ENCODE measurements at places on chromosomes 6 and 20.
A peak's percentile ranks its signal among the peaks of the same experiment; 100 is the strongest.

GRCh38 chr6:152206072-152206818 lies 398.8 kb downstream of the ESR1 start:
- H3K27me3 ChIP-seq: no peaks in the 10 kb centered on the region
- no peaks in the 10 kb centered on the region for H3K4me1 ChIP-seq
- peaks cover 97% of the 10 kb centered on the region for H3K36me3 ChIP-seq
- H3K4me3 ChIP-seq: no peak overlapping the region

- peaks cover 10% of the 10 kb centered on the region for H3K4me1 ChIP-seq
- no peak overlapping the region for H3K27ac ChIP-seq
- H3K27me3 ChIP-seq: no peaks in the 10 kb centered on the region
- peak; percentile 59 for DNase-seq
Observed at GRCh38 chr6:170456334-170456733, 96.8 kb downstream of the PSMB1 start.

DNA sequence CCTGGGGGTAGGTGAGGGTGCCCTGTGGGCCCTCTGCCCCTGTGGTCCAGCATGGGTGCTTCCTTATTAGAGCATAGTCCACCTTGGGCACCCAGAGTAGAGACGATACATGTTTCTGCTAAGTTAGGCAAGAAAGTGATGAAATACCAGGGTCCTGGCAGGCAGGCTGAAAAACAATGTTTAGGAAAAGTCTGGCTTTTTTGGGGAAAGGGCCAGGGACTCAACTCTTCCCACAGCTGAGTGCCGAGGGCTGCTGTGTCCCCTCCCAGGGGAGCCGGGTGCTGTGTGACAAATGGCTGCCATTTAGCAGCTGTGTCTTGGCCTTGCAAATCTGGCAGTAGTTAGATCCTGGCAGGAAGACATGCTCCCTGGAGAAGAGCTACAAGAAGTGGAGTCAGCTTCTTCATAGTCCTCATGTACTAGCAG lies 61.5 kb downstream of the RREB1 start:
- no peak for DNase-seq
- no peaks in the 10 kb centered on the region for H3K27me3 ChIP-seq
- H3K4me1 ChIP-seq: peaks cover 82% of the 10 kb centered on the region
- no peaks in the 10 kb centered on the region for H3K36me3 ChIP-seq
- no peak overlapping the region for H3K4me3 ChIP-seq

DNA sequence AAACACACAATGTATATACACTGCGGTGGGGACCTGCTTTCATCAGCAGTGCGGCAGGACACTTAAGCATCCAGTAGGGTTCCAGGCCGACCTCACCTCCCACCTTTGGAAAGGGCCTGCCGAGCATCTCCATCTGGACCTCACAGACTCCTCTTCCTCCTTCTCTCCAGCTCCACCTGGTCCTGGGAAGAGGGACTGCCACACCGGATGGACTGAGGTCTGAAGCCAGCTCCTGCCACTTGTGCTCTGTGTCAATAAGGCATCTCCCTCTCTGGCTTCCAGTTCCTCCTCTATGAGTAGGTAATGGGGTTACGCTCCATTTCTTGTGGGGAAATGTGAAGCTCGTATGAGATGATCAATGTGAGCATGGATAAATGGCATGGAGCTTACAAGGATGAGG lies 19.1 kb upstream of the NNAT start:
- no peak overlapping the region for H3K27ac ChIP-seq
- no peak for DNase-seq
- H3K27me3 ChIP-seq: no peaks in the 10 kb centered on the region
- no peaks in the 10 kb centered on the region for H3K4me1 ChIP-seq
- H3K36me3 ChIP-seq: no peaks in the 10 kb centered on the region

GRCh38 chr20:4885877-4886276 lies 115.4 kb downstream of the SLC23A2 start:
- no peak overlapping the region for H3K4me3 ChIP-seq
- H3K4me1 ChIP-seq: no peaks in the 10 kb centered on the region
- H3K27me3 ChIP-seq: no peaks in the 10 kb centered on the region
- H3K27ac ChIP-seq: no peak overlapping the region
- H3K36me3 ChIP-seq: peaks cover 58% of the 10 kb centered on the region

GRCh38 chr6:37257320-37257633 lies 295 bp upstream of the TBC1D22B start:
- peaks cover 18% of the 10 kb centered on the region for H3K4me1 ChIP-seq
- DNase-seq: no peak
- no peaks in the 10 kb centered on the region for H3K36me3 ChIP-seq
- peak overlapping the region; percentile 88 for H3K27ac ChIP-seq

DNA sequence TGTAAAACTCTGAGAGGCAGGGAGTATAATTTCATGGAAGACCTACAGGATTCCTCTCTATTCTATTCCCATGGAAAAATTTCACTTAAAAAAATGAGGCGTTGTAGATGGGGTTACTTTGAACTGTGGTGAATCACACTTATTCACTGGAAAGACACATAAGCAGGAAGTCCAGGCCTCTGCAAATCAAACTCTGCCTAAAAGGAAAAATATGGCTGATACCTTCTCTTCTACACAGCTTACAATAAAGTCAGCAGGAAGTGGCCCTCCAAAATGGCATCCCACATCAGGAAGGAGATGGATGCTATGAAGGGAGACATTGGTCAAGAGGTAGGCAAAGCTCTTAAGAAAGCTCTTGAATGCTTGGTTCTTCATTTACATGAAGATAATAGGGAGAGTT lies 115.9 kb downstream of the FYN start:
- peak overlapping the region; percentile 48 for H3K27ac ChIP-seq
- no peaks in the 10 kb centered on the region for H3K27me3 ChIP-seq
- H3K4me1 ChIP-seq: peaks cover 32% of the 10 kb centered on the region
- H3K36me3 ChIP-seq: no peaks in the 10 kb centered on the region
- no peak for DNase-seq
- H3K4me3 ChIP-seq: no peak overlapping the region

DNA sequence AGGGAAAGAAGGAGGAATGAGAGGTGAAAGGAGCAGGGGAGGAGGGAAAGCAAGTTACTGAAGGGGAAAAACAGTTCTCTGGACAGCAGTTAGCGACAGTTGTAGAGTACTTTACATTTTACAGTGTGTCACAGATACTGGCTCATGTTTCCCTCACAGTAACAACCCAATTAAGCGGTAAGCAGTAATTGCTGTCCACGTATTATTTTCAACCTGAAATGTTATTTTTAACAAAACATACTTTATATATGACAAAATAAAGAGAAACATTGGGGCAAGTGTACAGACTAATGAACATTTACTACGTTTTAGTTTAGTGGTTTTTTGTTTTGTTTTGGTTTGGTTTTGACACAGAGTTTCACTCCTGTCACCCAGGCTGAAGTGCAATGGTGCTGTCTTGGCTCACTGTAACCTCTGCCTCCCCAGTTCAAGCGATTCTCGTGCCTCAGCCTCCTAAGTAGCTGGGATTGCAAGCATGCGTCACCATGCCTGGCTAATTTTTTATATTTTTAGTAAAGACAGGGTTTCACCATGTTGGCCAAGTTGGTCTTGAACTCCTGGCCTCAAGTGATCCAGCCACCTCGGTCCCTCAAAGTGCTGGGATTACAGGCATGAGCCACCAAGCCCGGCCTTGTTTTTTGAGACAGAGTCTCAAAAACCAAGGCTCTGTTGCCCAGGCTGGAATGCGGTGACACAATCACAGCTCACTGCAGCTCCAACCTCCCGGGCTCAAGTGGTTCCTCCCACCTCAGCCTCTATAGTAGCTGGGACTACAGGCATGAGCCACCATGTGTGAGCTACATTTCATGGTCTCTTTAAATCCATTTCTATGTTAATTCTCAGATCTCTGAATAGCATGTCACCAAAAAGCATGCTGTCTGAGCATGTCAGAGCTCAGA lies 22.6 kb upstream of the BTN3A2 start:
- H3K4me3 ChIP-seq: peak overlapping the region; percentile 13
- H3K4me1 ChIP-seq: no peaks in the 10 kb centered on the region
- no peak for DNase-seq
- no peaks in the 10 kb centered on the region for H3K36me3 ChIP-seq
- no peaks in the 10 kb centered on the region for H3K27me3 ChIP-seq
- H3K27ac ChIP-seq: no peak overlapping the region

GRCh38 chr6:11918739-11919605 lies 93.1 kb upstream of the HIVEP1 start:
- no peak overlapping the region for H3K4me3 ChIP-seq
- DNase-seq: no peak
- H3K27ac ChIP-seq: no peak overlapping the region
- H3K27me3 ChIP-seq: no peaks in the 10 kb centered on the region

DNA sequence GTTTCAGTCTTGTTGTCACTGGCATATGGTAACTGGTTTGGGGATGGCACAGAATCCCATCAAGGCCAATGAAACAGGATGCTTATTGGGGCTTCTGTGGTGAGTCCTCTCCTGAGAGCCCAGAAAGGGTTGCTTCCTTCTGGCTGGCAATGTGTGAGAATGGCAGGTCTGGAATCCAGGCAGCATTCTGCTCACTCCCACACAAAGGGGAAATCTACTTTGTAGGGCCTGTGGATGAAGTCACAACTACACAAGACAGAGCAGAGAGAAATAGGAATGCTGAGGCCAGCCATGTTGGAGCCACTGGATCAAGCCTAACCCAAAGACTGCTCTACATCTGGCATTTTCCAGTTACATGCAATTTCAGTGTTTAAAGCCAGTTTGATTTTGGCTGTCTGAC lies 15.7 kb downstream of the PLAGL2 start:
- H3K4me1 ChIP-seq: peaks cover 39% of the 10 kb centered on the region
- H3K4me3 ChIP-seq: no peak overlapping the region
- no peaks in the 10 kb centered on the region for H3K27me3 ChIP-seq
- peak overlapping the region; percentile 47 for H3K27ac ChIP-seq
- peaks cover 25% of the 10 kb centered on the region for H3K36me3 ChIP-seq

GRCh38 chr20:62242176-62242575 lies 3.9 kb downstream of the OSBPL2 start:
- H3K4me3 ChIP-seq: no peak overlapping the region
- peaks cover 8% of the 10 kb centered on the region for H3K36me3 ChIP-seq
- no peak overlapping the region for H3K27ac ChIP-seq
- H3K27me3 ChIP-seq: no peaks in the 10 kb centered on the region
- H3K4me1 ChIP-seq: peaks cover 21% of the 10 kb centered on the region

DNA sequence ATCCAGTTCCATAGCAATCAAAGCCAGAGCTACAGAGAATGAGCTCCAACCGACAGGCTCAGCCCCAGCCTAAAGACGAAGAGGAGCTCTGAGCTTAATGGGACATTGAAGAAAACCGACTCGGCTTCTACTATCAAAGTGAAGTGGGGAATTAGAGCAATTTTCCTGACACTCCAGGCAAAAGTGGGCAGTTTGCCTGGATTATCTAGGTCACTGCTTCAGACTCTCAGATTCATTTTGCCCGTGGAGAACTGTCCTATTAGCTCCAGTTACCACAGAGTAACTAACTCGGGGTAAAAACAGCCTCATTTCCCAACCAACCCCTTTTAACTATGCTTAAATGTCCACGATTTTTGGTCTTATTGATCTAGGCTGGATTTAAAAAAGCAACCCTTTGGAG lies 592.1 kb upstream of the NRSN1 start:
- DNase-seq: no peak
- H3K27me3 ChIP-seq: no peaks in the 10 kb centered on the region
- H3K36me3 ChIP-seq: no peaks in the 10 kb centered on the region
- H3K27ac ChIP-seq: no peak overlapping the region

GRCh38 chr6:145784683-145785082 lies 29.9 kb downstream of the FBXO30 start:
- H3K36me3 ChIP-seq: no peaks in the 10 kb centered on the region
- no peaks in the 10 kb centered on the region for H3K4me1 ChIP-seq
- no peaks in the 10 kb centered on the region for H3K27me3 ChIP-seq
- no peak for DNase-seq

GRCh38 chr6:83708546-83708969 lies 343 bp downstream of the SNAP91 start:
- H3K36me3 ChIP-seq: no peaks in the 10 kb centered on the region
- peak overlapping the region; percentile 42 for H3K4me3 ChIP-seq
- H3K27ac ChIP-seq: no peak overlapping the region
- no peaks in the 10 kb centered on the region for H3K4me1 ChIP-seq
- DNase-seq: peak; percentile 63
- peaks cover 47% of the 10 kb centered on the region for H3K27me3 ChIP-seq

GRCh38 chr6:96157018-96157565 lies 141.3 kb downstream of the FUT9 start:
- peak overlapping the region; percentile 20 for H3K4me3 ChIP-seq
- no peak for DNase-seq
- no peaks in the 10 kb centered on the region for H3K4me1 ChIP-seq
- no peaks in the 10 kb centered on the region for H3K27me3 ChIP-seq
- no peaks in the 10 kb centered on the region for H3K36me3 ChIP-seq

- H3K27ac ChIP-seq: no peak overlapping the region
- H3K27me3 ChIP-seq: no peaks in the 10 kb centered on the region
Observed at GRCh38 chr6:109034526-109034925, 60.1 kb downstream of the SESN1 start.

GRCh38 chr6:99790679-99791078 lies 184.0 kb downstream of the PRDM13 start:
- no peak overlapping the region for H3K27ac ChIP-seq
- DNase-seq: no peak
- H3K27me3 ChIP-seq: peaks cover 9% of the 10 kb centered on the region
- no peaks in the 10 kb centered on the region for H3K36me3 ChIP-seq
- H3K4me3 ChIP-seq: no peak overlapping the region
- no peaks in the 10 kb centered on the region for H3K4me1 ChIP-seq

GRCh38 chr6:132063738-132064137 lies 112.6 kb upstream of the CCN2 start:
- no peaks in the 10 kb centered on the region for H3K36me3 ChIP-seq
- no peaks in the 10 kb centered on the region for H3K4me1 ChIP-seq
- no peak for DNase-seq
- no peak overlapping the region for H3K4me3 ChIP-seq
- H3K27me3 ChIP-seq: no peaks in the 10 kb centered on the region

GRCh38 chr20:63309261-63310071 lies 16.5 kb downstream of the COL20A1 start:
- H3K4me1 ChIP-seq: no peaks in the 10 kb centered on the region
- no peak overlapping the region for H3K4me3 ChIP-seq

DNA sequence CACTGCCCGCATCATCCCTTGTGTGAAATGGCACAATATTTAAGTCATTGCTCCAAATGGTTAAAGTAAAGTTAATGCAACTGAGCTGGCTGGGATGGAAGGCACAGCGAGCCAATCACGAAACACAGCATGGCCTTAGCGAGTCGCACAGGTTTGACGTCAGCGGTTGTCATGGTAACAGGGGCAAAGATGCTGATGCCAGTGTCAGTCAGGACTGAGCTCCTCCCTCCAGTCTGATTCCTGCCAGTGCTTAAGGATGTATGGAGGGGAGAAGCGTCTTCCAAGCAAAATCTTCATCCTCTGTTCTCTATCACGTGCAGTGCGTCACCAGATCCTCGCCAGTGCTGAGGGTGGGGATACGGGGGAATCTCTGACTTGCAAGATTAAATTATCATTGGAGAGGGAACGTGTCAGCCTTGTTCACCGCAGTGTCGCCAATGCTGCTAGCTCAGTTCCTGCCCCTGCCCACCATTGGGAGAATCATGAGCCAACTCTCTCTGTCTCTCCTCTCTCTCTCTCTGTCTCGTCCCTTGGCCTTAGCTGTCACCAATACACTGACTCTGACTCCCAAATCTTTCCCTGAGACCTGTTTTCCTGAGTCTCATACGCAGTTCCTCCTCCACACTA lies 24.5 kb downstream of the TSPYL4 start:
- no peak overlapping the region for H3K27ac ChIP-seq
- no peak for DNase-seq
- H3K27me3 ChIP-seq: no peaks in the 10 kb centered on the region
- H3K36me3 ChIP-seq: peaks cover under 1% of the 10 kb centered on the region
- no peak overlapping the region for H3K4me3 ChIP-seq

GRCh38 chr6:157278171-157278570 lies 45.1 kb downstream of the TMEM242 start:
- H3K27me3 ChIP-seq: no peaks in the 10 kb centered on the region
- no peak overlapping the region for H3K4me3 ChIP-seq
- peak; percentile 49 for DNase-seq
- H3K27ac ChIP-seq: no peak overlapping the region
- no peaks in the 10 kb centered on the region for H3K36me3 ChIP-seq
- H3K4me1 ChIP-seq: peaks cover 9% of the 10 kb centered on the region
